ENCODE measurements at places on chromosomes 6 and 20. TPM values are rescaled to one million over a fixed set of nuclear protein-coding genes. Genes with fewer than 3 reads are reported as not detected.

The PCSK2 gene
- not detected for total RNA-seq

The FAM162B gene
- total RNA-seq = not detected

The LY6G5B gene
- 20.1 TPM for total RNA-seq

The GPLD1 gene
- 0.48 TPM for total RNA-seq

The FOXQ1 gene
- total RNA-seq = not detected

The EEF1A2 gene
- total RNA-seq = not detected

The ZNF391 gene
- 3.6 TPM for total RNA-seq

The NRSN1 gene
- total RNA-seq = not detected

The PDYN gene
- not detected for total RNA-seq

The TFAP2A gene
- total RNA-seq = not detected
